Activated T-cell treated with anti-CD3 and anti-CD28 coated beads, Interleukin-2, amount 50 U/mL, for 1 hour (primary cell): ENCODE measurements at places on chromosomes 6 and 20.

- no peak for DNase-seq
Measured at GRCh38 chr6:157830354-157831017, 7.4 kb downstream of the SNX9 start.

- no peak for DNase-seq
Measured at GRCh38 chr20:25397821-25398220, 7.2 kb upstream of the ABHD12 start.

GRCh38 chr6:18431581-18431980, 44.4 kb downstream of the RNF144B start:
- DNase-seq = no peak

DNA sequence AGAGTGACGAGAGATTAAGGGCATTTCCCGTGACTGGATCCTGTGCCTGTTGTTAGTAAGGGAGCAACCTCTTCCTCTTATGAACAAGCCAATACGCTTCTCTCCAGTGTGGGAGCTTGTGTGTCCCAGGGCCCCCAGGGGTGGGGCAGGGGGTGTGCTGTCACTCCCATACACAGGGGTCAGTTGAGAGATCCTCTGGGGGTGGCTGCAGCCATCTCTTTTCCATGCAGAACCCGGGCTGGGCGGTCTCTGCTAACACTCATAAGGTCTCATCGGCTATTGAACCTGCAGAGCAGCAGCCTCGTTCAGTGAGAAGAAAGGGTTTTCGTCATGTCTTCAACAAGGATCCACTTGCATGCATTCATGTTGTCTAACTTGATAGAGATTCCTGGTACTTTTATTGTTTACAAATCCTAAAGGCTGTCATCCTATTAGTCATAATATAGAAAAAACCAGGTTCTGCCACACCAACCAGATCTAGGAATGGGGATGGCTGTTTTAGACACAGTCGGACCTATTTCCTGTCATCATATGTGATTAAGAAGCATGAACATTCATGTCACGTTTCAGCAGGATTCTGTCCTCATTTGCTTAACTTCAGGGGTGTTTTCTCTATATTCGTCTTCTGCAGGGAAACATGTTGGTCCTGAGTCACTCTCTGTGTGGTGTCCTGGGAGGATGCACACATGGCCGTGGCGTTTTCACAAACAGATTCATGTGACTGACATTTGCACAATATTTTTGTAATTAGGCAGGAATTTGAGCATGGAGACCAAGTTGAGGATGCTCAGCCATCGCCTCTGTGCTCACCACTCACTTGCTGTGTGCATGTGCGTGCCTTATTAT, 13.3 kb upstream of the THBS2 start:
- DNase-seq = no peak

GRCh38 chr20:1182106-1182505, 2.7 kb downstream of the TMEM74B start:
- DNase-seq = no peak

- no peak for DNase-seq
Measured at GRCh38 chr6:21005816-21006570, 471.7 kb downstream of the CDKAL1 start.

DNA sequence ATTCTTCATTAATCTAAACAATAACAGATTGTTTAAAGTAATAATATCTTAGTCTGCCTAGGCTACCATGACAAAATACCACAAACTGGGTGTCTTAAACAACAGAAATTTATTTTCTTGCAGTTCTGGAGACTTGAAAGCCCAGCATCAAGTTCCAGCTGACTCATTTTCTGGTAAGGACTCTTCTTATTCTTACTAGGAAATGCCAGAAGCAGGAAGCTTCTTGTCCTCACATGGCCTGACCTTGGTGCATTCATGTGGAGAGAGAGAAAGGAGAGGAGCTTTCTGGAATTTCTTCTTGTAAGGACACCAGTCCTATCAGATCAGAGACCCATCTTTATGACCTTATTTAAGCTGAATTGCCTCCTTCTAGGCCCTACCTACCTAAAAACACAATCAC, 110.5 kb downstream of the ANKRD60 start:
- DNase-seq = no peak

DNA sequence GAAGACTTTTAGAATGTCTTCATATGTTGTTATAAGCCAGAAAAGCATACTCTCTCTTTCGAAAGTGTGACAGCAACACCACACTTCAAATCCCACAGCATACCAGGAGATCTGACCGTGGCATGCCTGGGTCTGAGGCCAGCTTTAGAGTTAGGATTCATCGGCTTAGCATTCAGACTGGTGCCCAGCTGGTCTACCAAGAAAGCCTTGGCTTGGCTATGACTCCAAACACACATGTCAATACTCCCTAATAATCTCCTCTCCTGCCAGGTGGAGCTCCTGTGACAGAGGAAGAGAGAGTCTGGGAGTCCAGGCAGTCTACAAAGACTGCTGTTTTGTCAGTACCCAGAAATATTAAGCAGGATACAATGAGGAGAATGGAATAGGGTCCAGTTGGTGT, 77.1 kb upstream of the MAN1A1 start:
- DNase-seq = no peak

GRCh38 chr6:152701863-152702401, 4.2 kb downstream of the MYCT1 start:
- no peak for DNase-seq
